ENCODE measurements at places on chromosomes 6 and 20.

GRCh38 chr20:19881080-19881840 lies 123.2 kb downstream of the RIN2 start:
- DNase-seq: peak; percentile 41

- DNase-seq: no peak
Observed at GRCh38 chr6:10449751-10450150, 34.9 kb upstream of the TFAP2A start.

GRCh38 chr6:140905724-140906123 lies 1227.0 kb upstream of the GJE1 start:
- no peak for DNase-seq

GRCh38 chr20:32231847-32232246 lies 24.2 kb downstream of the POFUT1 start:
- no peak for DNase-seq

- no peak for DNase-seq
Observed at GRCh38 chr6:18445228-18445627, 58.1 kb downstream of the RNF144B start.

- DNase-seq: peak; percentile 48
Observed at GRCh38 chr6:158758941-158759479, 60.2 kb downstream of the EZR start.

DNA sequence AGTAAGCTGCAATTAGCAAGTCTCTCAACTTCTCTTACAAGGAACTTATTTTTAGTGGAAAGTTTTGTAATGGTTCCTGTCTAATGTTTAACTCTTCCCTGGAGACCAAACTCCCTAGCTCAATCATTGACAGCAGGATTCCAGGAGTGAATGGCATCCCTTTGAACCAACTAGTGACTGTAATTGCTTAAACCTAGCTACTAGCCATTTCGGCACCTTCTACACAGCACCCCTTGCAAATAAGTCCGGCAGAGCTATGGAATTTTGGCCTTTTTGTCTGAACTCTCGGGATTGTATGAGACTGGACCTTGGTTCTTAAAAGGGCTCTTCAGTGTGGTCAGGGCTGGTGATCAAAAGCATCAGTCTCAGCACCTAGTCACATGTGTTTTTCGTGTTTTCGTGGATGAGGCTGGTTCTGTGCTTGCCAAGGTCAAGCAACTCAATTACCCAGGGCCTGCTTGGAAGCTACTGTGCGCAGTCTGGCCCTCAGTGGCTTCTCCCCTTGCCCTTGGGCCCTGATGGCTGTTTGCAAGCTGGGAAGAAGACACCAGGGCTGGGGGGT lies 135.3 kb upstream of the NEDD9 start:
- DNase-seq: no peak

DNA sequence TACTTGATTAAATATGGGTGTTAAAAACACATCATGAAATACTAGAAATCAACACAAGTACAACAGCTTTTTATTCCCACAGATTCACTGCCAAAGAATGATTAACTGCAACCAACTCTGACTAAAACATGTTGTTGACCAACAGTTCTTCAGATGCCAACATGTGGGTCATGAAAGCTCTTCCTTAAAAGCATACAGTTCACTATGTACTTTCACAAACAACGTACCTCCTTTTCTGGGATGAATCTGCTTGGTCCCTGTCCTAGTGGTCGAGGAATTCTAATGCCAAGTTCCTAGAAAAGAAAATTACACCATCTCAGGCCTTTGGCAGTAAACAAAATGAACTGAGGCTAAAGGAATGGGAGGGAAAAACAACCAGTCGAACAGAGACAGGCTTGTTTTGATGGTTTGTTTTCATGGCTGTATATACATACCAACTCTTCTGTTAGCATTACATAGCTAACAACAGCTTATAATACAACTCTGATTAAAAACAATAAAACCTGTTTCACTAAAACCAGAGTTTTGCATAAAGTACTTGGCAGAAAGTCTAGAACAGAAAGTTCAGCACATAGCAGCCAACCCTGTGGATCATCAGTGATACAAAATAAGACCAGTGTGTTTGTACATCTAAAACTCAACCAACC lies 92.5 kb downstream of the SESN1 start:
- DNase-seq: no peak

- peak; percentile 51 for DNase-seq
Observed at GRCh38 chr6:132687306-132687705, 26.5 kb downstream of the VNN1 start.

DNA sequence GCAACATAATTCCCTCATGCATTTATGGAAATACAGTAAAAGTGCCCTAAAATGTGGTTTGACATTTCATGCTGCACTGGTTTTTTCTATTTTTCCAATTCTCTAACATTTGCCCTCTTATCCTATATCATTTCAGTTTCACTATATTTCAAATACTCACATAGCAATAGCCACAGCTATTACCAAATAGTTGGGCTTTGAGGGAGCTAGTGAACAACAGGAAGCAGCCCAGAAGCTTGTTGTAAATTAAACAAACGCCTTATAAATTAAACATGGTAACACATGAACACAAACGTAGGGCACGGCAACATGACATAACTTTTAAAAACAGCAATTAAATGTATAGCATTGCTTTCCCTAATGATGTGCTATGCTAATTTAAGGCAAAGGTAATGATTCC lies 469.0 kb downstream of the CDC5L start:
- DNase-seq: no peak

Data from DMS53 (cell line).